ENCODE measurements at places on chromosomes 6 and 20. TPM values are rescaled to one million over a fixed set of nuclear protein-coding genes. Genes with fewer than 3 reads are reported as not detected.

DNA sequence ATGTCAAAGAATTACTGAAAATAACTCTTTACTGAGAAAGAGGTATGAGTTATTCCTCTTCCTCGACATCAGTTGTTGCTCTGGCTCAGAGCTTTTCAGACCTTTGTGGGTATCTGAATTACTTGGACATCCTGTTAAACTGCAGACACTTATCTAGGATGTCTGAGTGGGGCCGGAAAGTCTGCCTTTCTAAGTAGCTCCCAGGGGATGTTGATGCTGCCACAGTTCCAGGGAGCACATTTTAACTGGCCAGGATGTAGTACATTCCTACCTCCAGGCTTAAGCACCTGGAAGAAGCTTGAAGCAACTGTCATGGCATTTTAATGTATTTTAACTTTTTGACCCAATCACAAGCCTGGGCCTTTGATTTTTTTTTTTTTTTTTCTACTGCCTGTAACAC, 265.8 kb upstream of the PLCB4 start:
- no peak for DNase-seq

- DNase-seq, result no peak
Observed at GRCh38 chr6:22008248-22008836, 288.5 kb downstream of the PRL start.

- DNase-seq, result no peak
Observed at GRCh38 chr6:166052837-166053236, 114.8 kb downstream of the TBXT start.

DNA sequence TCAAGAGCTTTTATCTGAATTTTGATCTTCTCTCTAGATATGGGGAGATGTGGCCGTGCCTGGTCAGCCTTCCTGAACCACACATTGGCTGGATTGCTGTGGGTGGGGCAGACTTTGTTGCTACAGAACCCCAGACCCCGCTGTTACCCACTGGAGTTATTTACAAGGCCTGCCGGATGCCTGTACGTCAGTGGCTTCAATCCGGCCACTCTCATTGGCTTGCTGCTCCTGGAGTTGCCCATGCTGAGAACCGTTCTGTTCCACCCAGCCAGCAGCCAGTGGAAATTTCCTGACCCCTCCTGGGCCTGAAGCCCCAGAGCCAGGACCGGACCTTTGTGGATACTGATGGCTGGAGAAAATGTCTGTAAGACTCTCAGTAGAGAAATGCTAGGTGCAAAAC, 101.9 kb downstream of the TFAP2C start:
- DNase-seq, result no peak

DNA sequence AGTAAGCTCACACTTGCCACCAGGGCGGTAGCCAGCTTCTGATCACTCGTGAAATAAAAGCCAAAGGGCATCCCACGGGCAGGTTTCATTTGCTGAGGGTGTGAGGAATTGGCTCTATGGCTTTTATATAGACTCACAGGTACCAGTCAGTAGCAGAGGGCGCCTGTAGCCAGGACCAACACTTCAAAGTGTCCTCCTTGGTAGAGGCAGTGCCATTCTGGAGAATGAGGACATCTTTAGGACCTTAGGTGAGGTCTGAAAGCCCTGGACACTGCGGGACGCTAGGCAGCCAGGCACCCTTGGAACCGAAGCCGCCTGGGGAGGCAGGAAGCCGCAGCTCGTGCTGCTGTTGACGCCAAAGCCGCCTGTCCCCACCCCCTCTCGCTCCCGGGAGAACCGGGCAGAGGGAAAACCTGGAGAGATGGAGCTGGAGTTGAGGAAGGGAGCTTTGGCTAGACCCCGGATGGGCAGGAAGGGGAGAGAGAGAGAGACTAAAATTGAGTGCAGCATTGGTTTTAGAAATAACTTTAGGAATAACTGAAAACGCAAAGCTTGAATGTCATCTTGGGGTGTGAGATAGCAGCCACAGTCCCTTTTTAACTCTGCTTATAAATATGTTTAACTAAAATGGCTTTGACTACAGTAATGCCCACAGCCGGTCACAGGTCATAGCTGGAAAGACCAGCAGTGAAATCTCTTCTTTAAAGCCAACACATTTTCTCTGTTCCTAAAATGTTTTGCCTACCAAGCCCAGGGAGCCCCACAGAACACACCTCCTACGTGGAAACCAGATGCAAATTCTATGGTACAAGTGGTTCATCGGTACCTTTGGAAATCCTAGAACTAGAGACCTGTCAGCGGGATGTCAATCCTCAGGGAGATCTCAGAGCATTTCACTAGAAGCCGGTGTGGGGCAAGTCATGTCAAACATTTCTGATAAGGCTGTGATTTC, 128.5 kb upstream of the CDYL start:
- peak; percentile 93 for DNase-seq

DNA sequence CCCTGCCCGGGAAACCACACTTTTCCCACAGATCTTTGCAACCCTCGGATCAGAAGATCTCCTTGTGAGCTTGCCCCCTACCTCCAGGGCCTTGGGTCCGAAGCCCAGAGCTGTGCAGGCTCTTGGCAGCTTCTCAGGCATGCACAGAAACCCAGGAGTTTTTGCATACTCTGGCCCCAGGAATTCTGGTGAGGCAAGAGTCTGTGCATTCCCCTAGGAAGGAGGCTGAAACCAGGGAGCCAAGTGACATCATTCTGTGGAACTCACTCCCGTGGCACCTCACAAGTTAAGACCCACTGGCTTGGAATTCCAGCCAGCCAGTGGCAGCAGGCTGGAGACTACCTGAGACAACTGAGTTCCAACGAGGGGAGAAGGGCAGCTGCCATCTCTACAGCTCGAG, 100.1 kb downstream of the TNFRSF21 start:
- no peak for DNase-seq

GRCh38 chr6:136148051-136148450, 102.1 kb downstream of the MTFR2 start:
- no peak for DNase-seq

DNA sequence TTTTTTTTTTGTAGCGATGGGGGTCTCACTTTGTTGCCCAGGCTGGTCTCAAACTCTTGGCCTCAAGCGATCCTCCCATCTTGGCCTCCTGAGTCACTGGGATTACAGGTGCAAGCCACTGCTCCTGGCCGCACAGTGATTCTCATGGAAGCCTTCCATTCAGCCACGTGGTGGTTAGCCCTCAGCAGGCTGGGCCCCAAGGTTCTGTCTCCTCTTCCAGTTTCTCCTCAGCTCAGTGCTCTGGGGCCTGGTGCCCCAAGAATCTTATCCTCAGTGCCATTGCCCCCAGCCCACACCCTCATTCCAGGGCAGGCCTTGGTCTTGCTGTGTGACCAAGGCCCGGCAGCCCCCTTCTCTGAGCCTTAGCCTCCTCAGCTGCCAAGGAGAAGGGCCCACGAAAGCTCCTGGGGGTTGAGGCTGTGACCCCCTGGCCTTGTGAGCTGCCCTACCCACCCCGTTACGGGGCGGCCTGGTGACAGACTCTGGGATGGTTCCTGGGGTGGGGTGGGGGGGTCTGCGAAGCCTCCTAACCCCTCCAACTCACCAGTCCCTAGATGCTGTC, 16.4 kb downstream of the SRC start:
- DNase-seq, result peak; percentile 54

- DNase-seq, result no peak
Observed at GRCh38 chr6:34457742-34458735, 7.8 kb upstream of the PACSIN1 start.

The DEFB115 gene
- total RNA-seq, result not detected

The BRD2 gene
- total RNA-seq, result 84.2 TPM

All from sigmoid colon (tissue), 7 donors.